ENCODE measurements at places on chromosomes 12 and 14.

- peak; percentile 16 for DNase-seq
Measured at GRCh38 chr12:84912198-84913128, at the start of gene SLC6A15. Gene SLC6A15, minus strand, starts transcription at chr12:84912799. Its CDS starts 20,679 bp downstream, at chr12:84892120.

- no peak for DNase-seq
Measured at GRCh38 chr12:69430942-69431590, 39.1 kb upstream of the FRS2 start.

DNA sequence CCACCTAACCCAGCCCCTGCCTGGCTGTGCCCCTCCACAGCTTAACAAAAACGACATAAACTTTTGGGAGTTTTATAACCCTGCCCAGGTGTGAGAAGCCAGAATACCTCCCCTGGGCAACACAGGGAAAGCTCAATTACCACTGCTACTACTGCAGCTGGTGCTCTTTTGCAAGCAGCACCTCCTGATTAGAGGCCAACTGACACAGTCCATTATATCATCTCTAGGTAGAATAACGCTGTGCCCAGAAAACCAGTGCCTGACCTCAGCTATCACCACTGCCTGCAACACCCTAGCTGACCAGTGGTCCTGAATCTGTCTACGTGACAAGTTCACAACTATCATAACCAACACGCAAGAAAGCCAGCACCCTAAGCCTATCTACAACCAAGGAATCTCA lies 34.2 kb downstream of the MDM1 start:
- no peak for DNase-seq

DNA sequence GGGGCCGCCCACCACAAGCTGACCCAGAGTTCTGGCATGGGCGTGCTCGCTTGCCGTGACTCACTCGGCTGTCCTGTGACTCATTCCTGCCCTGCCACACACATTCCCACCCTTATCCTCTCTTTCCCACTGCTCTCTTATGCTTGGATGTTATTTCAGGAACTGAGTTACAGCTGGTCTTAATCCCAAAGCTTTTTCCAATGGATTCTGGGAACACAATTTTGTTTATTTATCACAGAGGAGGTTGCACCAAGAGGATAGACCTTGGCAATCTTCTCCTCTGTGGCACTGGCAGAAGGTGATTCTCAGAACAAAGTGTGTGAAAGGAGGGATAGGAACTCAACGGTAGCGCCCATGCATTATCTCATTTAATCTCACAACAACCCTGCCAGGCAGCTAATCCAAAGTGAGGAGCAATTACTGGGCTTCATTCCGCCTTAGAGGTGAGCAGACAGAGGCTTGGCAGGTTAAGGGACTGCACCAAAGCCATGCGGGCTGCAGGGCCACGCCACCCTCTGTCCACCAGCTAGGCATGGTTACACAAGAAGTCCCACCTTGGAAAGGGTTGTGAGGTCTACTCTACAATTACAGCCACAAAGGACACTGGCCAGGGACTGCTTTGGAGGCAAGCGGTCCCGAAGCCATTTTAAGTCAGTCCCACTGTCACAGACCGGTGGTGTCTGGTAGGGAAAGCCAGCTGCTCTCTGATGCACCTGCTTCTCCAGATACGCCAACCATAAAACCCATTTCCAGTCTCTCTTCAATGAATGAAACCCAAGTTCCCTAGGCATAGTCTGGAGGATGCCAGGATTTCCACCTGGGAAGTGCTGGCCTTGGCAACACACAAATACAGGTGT lies 32.9 kb downstream of the SYNE3 start:
- no peak for DNase-seq

DNA sequence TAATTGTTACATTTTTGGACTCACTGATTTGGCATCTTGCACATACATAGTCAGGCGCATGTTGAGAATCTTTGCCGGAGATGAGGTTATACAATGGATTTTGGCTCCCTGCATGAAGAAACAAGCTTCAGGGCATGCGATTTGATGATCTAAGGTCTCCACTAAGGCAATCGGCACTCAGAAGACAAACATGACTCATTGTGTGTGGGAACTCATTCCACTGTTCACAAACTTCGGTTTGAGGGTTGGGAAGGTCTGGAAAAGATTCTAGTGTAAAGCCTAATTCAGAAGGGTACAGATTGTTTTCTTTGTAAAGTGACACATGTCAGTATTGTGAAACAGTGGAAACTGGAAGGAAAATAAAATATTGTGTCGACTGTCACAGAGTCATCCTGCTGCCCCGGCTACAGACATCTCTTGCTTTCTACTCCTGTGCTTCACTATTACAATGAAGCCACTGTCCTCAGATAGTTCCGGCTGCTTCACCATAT lies 192.6 kb upstream of the HMGA2 start:
- DNase-seq: no peak

DNA sequence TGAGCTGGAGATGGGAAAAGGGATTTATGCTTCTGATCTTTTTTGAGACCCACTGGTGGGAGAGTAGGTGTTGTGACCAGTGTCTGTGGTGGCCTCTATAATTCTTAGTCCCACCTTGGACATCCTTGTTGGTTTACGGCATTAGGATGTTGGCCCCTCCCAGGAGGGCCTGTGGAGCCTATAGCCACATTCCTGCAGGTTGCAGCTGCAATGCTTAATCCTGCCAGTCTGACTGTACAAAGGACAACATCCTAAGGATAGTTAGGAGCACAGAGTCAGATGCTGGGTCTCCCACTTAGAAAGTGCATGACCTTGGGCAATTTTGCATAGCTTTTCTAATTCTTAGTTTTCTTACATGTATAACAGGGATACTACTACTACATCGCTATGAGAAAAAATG lies 150.9 kb upstream of the SLC38A2 start:
- no peak for DNase-seq

- DNase-seq: no peak
Measured at GRCh38 chr12:25017336-25017735, 68.4 kb upstream of the BCAT1 start.

GRCh38 chr12:34126805-34127204 lies 104.5 kb downstream of the ALG10 start:
- DNase-seq: no peak

- DNase-seq: no peak
Measured at GRCh38 chr12:55469291-55469690, 647 bp downstream of the OR6C70 start.

DNA sequence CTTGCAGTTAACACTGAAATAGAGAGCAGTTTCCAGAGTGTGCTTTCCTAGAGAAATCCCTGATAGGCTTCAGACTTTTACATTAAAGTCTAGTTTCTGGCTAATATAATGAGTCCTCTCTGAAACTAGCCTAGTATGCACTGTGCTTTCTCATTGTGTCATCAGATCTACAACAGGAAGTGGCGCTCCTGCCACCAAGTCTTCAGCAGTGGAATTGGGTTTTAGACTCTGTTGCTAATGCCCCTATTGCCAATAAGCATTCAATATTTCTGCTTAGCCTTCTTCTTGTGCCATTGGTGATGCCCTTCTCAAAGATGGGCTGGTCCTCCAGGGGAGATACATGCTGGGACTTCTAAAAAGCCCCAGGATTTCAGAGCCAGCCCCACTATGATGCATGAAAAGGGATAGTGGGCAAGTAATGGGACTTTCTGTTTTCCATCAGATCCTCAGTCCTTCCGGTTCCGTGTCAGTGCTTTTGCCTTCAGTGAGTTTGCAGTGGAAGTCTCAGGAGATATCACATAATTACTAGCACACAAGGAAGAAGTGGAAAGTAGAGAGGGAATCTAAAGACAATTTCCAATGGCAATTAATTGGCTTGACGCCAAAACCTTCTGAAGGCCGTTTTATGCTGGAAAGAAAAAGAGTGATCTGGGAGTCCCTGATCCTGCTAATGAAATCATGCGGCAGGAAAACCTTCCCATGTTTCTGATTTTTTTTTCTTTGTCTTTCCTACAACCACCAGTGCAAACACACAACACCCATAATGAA lies 50.0 kb downstream of the SSPN start:
- no peak for DNase-seq

GRCh38 chr12:2387103-2387834 lies 334.5 kb downstream of the CACNA1C start:
- no peak for DNase-seq

- DNase-seq: no peak
Measured at GRCh38 chr12:44873898-44874297, 2.2 kb downstream of the NELL2 start.

DNA sequence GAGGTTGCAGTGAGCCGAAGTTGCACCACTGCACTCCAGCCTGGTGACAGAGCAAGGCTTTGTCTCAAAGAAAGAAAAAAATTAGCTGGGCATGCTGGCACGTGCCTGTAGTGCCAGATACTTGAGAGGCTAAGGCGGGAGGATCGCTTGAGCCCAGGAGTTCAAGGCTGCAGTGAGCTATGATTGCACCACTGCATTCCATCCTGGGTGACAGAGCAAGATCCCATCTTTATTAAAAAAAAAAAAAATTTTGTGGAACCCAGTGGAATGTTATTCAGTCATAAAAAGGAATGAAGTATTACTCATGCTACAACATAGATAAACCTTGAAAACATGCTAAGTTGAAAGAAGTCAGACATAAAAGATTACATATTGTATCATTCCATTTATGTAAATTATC lies 8.3 kb upstream of the ERBB3 start:
- no peak for DNase-seq

DNA sequence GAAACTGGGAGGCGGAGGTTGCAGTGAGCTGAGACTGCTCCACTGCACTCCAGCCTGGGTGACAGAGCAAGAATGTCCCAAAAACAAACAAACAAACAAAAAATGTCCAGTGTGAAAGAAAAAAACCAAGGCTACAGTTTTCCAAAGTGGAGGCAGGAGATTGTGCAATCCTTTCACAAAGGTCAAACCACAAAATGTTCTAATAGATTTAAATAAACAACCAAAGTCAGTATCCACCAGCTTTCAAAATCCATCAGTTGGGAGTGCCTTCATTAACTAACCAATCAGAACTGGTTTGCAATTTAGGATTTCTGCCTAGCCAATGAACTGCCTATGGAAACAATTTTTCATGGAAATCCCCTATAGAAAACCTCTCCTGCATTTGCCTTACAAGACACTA lies 52.3 kb upstream of the TRIM9 start:
- DNase-seq: no peak

- DNase-seq: no peak
Measured at GRCh38 chr14:94581127-94581999, at the start of gene SERPINA5. Gene SERPINA5, plus strand, starts transcription at chr14:94581426. Its CDS starts 5,937 bp downstream, at chr14:94587363.

- DNase-seq: no peak
Measured at GRCh38 chr14:22539831-22540230, 49.2 kb downstream of the DAD1 start.

GRCh38 chr12:9103050-9103849 lies 12.5 kb downstream of the A2M start:
- DNase-seq: no peak

DNA sequence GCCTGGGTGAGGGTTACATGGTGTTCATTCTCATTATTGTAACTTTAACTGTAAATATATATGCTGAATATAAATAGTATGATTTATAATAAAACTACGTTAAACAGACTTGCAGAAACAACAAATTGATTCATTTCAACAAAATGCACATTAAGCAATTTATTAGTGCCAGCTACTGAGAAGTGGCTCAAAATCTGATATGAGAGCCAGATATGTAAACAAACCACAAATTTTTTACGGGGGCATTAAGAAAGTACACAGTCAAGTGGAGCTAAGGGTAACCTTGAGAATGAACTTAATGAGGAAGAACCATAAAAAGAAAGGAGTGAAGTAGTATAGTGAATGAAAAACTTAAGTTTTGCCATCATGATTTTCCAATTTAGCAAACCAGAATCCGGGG lies 40.3 kb downstream of the CEP128 start:
- no peak for DNase-seq

DNA sequence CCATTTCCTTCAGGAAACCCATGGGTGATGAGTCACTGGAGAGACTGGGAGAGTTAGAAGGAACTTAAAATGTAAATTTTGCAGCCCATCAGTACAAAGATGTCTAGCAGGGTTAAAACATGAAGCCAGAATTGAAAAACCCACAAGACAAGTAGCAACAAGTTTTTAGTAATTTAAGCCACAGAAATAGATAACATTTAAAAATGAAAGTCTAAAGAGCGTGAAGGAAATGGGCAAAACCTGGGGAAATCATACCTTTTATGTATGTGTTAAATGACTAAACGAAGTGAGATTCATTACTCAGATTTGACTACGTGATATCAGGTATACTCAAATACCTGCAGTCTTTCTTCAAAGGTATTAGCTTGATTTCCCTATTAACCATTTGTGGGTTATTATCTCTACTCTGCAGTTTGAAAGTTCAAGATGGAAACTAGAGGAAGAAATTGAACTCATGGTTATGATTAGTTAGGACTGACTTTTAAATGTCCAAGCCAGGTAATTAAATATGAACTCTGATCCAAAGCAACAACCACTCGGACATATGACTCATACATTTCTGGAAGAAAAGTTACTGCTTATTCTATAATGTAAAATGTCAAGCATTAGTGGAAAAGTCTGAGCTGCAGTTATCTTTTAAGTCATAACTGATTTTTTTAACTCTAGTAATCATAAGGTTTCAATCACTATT lies 84.1 kb downstream of the ITPR2 start:
- no peak for DNase-seq

- no peak for DNase-seq
Measured at GRCh38 chr14:63759456-63759855, 31.6 kb upstream of the SGPP1 start.

DNA sequence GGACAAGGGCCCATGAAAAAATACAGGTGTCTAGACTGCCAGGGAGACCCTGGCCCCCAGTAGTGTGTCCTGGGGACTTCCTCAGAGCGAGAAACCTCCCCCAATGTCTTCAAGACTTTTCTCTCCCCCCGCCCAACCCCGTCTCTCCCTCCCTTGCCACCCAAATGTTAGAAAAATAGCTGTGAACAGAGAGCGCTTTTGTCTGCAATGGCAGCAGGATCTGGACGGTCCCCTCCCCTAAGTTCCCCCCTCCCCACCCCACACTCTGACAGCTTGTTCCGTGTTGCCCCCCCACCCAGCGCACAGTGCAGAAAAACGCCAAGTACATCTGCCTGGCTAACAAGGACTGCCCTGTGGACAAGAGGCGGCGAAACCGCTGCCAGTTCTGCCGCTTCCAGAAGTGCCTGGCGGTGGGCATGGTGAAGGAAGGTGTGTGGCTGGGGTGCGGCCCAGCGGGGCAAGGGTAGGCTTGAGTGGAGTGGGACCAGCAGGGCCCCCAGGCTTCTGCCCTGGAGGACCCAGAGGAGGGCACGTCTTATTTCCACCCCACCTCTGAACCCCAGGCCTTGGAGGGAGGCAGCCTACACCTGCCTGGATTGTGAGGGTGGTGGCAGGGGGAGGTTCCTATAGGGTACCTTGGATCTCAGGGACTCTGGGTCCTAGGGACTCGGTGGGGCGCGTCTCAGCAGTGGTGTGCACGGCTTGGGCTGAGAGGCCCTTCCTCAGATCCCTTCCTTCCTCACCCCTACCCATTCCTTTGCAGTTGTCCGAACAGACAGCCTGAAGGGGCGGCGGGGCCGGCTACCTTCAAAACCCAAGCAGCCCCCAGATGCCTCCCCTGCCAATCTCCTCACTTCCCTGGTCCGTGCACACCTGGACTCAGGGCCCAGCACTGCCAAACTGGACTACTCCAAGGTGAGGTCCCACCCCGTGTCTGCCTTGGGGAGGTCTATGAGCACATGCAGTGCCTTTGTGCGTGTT lies 4.8 kb downstream of the NR4A1 start:
- no peak for DNase-seq

- DNase-seq: no peak
Measured at GRCh38 chr12:65602610-65603295, 221.5 kb upstream of the HMGA2 start.

GRCh38 chr12:27970401-27971120 lies 2.0 kb downstream of the PTHLH start:
- DNase-seq: no peak

All from NCI-H187 treated with DMSO at 0.1 percent for 48 hours (cell line).